ENCODE measurements at places on chromosomes 12 and 14. TPM values are rescaled to one million over a fixed set of nuclear protein-coding genes. Genes with fewer than 3 reads are reported as not detected.

DNA sequence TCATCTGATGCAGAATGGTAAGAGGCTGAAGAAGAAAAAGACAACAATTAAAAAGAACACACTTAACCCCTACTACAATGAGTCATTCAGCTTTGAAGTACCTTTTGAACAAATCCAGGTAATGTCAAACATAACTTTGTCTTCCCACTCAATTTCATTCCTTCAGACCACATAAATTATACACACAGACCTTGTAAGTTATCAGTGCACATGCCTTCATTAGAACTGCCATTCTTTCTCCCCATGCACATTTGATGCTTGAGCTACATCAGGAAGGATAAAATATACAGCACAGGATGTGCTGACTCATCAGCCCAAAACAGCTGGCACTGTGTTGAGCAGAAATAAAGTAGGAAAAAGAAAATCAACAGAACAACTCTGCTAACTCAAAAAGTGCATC, 246.7 kb downstream of the PAWR start:
- DNase-seq, result no peak

- peak; percentile 66 for DNase-seq
Observed at GRCh38 chr12:123115409-123116121, 35.3 kb downstream of the PITPNM2 start.

GRCh38 chr12:44889162-44889561, 13.0 kb upstream of the NELL2 start:
- DNase-seq, result no peak

The KRT72 gene
- total RNA-seq, result not detected

The MYO1A gene
- 0.23 TPM for total RNA-seq

The FZD10 gene
- total RNA-seq, result 5.9 TPM

- DNase-seq, result no peak
Observed at GRCh38 chr12:1738446-1738845, 47.6 kb downstream of the ADIPOR2 start.

All from ureter (tissue), 1 donor.